ENCODE measurements at places on chromosomes 7 and 10.

DNA sequence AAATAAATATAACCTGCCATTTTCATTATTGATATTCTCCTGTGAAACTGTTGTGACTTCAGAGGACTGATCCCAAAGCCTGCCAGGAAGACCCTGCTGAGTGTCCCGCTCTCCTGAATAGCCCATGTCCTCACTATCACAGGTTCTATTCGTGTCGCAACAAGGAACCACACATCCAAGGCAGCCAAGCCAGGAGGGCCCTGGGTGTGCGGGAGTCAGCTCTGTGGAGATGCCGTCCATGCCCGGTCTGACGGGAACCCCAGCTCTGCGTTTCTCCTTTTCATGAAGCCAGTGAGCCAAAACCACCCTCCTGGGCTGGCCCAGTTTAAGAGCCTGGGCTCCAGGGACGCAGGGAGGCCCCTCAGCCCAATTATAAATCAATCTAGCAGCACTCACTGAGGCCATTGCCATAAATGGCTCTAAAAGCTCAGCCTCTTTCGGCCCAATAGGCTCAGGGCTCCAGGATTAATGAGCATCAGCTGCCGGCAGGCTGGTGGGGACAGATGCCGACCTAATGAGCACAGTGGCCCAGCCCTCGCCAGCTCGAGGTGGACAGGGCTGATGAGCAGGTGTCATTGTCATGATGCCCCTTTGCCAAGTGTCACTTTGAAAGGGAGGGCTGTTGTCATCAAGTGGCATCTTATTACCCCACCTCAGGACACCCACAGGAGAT, 177.9 kb downstream of the PLXNA4 start:
- no peak for DNase-seq

GRCh38 chr10:101552442-101552841, 35.6 kb downstream of the POLL start:
- no peak for DNase-seq

DNA sequence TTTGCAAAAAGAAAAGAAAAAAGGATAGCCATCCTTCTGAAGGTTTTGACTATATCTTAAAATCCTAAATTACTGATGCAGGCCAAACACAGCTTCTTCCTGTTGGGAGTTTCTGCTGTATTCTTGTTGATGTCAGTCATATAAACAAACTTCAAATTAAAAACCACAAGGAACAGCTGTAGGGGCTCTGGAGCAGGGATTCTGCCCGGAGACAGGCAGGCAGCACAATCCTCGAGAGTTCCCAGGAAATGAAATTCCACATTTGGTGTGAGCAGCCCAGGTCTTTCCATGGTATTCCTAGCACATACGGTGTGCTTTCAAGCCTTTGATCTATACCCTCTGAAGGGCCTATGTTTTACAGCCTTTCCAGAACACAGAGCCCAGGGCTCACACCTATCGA, 43.2 kb downstream of the INSYN2A start:
- DNase-seq = no peak

- no peak for DNase-seq
Measured at GRCh38 chr7:91777522-91777921, 103.0 kb downstream of the MTERF1 start.

GRCh38 chr10:131275691-131276090, 35.8 kb downstream of the TCERG1L start:
- no peak for DNase-seq

DNA sequence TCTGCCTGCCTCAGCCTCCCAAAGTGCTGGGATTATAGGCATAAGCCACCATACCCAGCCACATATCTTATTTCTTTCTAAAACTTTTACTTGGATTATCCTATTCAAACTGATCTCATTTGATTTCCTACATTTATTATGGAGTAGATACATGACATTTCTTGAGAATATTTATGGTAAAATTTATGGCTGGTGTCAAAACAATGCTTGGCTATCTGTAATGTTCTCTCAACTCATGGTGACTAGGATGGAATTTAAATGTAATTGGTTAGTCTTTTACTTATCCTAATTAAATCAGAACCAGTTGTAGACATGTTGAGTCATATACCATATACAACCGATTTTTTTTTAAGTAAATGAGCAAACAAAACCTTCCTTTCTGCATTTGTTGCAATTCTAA, 4.1 kb downstream of the NUP42 start:
- DNase-seq = no peak

DNA sequence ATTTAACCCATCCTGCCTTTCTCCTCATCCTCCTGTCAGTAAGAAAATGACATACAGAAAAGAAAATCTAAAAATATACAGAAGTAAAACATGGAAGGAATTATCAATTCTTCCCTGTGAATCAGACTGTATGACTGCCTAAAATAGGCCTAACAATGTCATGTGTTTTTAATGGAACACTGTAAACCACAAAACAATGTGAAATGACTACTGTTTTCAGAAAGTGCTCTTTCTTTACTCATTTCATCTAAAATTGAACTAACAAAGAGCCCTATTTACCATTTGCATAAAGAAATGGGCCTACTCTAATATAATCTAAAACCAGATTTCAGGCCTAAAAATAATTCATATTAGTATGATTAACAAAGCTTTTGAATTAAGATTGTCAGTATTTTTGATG, 35.7 kb downstream of the SEMA3E start:
- DNase-seq = no peak

DNA sequence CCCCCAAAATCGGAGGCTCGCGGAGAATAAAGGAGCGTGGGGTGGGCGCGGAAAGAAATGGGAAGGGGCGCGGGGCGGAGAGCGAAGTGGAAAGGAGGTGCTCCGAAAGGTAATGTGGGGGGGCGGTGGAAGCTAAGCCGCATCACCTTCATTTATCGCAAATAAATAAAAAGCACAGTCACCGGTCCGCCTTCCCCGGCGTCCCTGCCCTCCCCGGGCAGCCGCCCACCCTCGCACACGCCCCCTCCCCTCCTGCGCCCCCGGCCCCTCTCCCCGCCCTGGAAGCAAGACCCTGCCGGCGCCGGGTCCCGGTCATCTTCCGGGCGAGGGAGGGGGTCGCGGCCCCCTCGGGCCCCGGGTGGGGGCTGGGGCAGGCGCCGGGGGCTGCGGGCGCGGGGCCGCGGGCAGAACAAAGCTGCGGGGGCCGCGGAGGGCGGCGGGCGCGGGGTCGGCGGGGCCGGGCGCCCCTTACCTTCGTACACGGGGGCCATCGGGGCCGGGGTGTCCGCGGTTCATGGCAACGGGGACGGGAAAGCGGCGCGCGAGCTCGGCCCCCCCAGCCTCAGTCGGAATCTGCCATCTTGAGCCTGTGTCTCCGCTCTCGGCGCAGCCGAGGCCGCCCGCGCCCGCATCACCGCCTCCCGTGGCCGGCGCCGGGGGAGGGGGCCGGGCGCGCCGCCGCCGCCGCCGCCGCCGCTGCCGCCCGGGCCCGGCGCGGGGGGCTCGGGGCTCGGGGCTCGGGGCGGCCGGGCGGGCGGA, 486 bp downstream of the HIPK2 start:
- DNase-seq = no peak

DNA sequence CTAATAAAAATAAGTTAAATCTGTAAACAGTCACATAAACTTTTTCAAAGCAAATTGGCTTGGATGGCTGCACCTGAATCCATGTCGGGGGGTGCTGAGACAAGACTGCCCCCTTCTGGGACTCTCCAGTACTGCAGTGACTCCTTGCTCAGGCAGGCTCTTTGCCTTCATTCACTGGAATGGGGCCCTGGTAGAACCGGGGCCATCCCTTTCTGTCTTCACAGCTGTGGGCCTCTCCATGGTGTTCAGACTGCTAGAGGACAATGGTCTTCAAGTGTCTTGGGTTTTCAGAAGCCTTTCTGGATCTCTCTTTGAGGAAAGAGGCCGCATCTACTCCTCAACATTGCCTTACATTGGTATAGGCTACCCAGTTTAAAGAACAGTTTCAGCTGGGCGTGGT, 16.1 kb upstream of the IMPDH1 start:
- no peak for DNase-seq

DNA sequence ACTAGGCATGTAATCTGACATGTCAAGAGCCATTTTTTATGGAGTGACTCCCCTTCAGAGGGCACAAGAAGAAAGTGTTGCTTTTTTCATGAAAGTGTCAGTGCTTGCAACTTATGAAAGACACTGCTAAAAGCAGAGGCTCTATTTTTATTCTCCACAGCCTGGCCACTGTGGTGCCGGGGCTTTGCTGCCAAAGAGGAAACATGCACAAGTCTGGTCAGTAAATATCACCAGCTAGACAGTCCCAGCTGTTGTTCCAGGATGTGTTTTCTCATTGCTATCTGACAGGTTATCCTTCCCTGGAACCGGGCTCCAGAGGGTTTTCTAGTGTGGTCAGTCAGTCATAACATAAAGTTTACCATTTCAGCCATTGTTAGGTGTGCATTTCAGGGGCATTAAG, 180.7 kb upstream of the PITRM1 start:
- no peak for DNase-seq

- DNase-seq = no peak
Measured at GRCh38 chr10:130858626-130859025, 452.9 kb downstream of the TCERG1L start.

DNA sequence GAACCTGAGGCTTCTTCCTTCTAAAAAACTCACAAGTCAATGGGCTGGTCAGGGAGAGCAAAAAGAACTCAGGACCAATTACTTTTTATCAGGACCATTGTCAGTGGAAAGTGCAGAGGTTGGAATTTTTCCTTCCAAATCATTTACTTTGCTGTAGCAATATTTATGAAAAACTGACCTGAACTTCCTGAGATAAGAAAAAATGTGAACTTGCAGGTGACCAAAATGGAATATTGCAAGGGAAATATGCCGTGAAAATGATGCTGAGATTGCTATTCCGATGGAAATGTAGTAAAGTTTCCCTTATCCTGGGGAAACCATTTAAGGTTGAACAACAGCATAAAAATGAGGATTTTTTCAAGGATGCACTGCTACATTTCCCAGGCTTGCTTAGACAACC, 148.3 kb upstream of the PFKP start:
- DNase-seq = no peak

DNA sequence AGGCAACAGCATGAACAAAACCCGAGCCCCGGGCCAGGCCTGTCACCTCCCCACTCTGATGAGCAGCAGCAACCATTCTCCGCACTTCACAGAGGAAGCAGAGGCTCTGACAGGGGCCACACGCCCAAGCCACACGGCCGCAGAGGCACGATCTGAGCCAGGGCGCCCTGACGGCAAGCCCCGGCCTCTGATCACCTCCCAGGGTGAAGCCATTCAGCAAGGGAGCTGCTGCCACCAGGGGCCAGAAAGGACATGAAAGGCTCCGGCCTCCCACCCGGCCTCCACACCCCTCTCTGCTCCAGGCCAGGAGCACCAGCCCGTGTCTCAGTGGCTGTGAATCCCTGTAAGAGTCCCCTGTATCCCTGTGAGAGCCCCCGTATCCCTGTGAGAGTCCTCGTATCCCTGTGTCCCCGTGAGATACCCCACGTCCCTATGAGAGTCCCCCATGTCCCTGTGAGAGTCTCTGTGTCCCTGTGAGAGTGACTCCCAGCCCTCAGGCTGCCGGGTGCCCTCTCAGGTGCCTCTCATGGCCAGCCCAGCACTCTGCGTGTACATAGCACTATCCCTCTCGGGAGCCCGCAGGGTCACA, 187.8 kb downstream of the MAD1L1 start:
- DNase-seq = no peak

- DNase-seq = no peak
Measured at GRCh38 chr7:15234431-15234830, 327.4 kb downstream of the AGMO start.

DNA sequence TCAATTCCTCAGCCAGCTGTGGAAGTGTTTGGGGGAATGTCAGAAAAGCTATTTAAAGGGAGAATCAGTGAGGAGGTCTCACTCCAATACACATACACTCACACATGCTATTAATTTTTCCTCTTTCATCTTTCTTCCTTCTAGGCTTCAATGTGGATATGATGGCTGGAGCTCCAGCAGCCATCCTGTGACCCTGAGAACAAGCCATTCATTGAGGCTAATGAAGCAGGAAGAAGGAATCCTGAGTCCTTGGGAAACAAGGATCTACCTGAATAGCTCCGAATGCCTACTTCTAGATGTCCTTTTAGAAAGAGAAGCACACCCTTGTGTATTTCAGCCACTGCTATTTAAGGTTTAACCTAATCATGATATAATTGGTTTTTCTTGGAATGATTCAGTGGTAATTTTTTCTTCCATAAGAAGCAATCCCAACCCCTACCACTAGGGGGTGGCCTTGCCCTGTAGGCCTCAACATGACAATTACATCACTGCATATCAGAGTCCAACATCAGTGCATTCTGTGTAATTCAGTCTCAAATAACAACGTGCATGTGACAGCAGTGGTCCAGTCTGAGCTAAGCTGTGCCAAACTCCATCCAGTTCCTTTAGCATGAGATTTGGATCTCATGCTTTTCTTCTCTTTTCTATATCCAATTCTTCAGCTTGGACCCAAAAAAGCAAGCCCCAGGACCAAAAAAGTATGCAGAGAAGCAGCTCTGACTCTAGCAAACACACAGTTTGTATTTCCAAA, 85.3 kb upstream of the ANKRD1 start:
- DNase-seq = no peak

DNA sequence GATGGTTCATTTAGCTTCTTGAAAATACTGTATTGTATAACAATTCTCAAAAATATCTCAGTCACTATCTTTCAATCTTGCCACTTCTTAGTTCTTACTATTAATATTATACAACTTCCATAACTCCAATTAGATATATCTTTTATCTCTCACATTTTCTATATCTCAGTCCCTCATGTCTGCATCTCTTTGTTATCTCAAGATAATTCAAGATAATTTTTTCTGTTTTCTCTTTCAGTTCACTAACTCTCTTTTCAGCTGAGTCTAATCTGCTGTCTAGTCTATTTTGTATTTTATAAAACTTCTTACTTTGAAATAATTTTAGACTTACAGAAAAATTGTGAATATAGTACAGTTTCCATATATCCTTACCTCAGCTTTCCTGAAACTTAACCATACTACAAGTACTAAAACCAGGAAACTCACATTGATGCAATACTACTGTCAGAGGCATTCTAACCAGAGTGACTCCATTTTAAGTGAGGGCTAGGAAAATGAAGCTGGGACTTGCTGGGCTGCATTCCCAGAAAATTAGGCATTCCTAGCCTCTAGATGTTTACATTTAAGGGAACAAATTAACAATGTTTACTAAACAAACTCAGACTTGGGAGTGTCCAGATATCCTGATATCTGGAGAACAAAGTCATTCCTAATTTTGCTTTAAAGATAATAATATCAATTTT, 38.4 kb downstream of the DNAJC1 start:
- DNase-seq = no peak

- DNase-seq = no peak
Measured at GRCh38 chr10:130190737-130191115, 54.5 kb downstream of the GLRX3 start.

Measured in BJ (cell line).